Activated CD8-positive, alpha-beta memory T cell treated with anti-CD3 and anti-CD28 coated beads for 1 hour (primary cell): ENCODE measurements at places on chromosomes 13 and 19.

- DNase-seq, result no peak
Measured at GRCh38 chr19:5232798-5233505, 107.7 kb downstream of the PTPRS start.

DNA sequence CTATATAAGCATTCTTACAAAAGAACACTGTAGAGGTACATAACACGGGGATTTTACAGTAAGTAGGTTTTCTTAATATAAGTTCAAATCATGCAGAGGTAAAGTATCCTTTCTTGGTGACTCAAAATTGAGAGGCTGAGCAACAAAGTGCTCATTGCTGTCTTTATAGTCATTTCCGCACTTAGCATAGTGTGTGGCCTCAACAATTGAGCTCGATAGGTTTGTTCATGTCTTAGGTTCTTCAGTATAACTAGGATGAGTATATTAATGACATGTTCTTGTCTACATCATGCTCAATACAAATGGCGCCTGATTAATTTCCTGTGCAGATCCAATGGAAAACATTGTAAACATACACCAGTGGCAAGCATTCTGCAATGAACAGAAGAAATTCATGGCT is 1.4 kb downstream of the WDFY2 start:
- no peak for DNase-seq

DNA sequence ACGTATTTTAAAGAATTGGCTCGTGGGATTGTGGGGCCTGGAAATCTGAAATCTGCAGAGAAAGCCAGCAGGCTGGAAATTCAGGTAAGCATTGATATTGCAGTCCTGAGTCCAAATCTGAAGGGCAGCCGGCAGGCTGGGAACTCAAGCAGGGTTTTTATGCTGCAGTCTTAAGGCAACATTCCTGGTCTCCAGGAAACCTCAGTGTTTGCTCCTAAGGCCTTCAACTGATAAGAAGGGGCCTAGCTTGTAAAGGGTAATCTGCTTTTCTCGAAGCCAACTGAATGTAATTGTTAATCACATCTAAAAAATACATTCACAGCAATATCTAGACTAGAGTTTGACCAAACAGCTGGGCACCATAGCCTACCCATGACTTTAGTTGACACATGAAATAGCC is 154.4 kb downstream of the EFNB2 start:
- no peak for DNase-seq

- no peak for DNase-seq
Measured at GRCh38 chr19:52638601-52639000, 446 bp upstream of the ZNF83 start.

- no peak for DNase-seq
Measured at GRCh38 chr13:92821324-92821723, 405.3 kb upstream of the GPC6 start.

GRCh38 chr19:19405971-19406877 is 749 bp downstream of the GATAD2A start:
- peak; percentile 26 for DNase-seq

- no peak for DNase-seq
Measured at GRCh38 chr13:114298866-114299265, 15.4 kb upstream of the CHAMP1 start.

- DNase-seq, result no peak
Measured at GRCh38 chr19:29860492-29860891, 48.7 kb downstream of the CCNE1 start.

- no peak for DNase-seq
Measured at GRCh38 chr13:105441051-105441750, 1094.3 kb downstream of the EFNB2 start.

DNA sequence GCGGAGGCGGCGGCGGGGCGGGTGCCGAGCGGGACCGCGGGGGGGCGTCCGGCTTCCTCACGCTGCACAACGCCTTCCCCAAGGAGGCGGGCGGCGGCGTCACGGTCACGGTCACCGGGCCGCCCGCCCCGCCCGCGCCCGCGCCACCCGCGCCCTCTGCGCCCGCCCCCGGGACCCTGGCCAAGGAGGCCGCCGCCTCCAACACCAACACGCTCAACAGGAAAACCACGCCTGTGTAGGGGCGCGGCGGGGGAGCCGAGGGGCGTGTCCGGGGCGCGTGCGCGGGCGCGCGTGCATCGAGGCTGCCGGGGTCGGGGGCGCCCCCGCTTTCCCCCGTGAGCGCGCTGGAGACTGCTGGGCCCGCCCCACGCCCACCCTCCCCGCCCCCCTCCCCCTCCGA is 8.8 kb upstream of the CACNG6 start:
- no peak for DNase-seq

GRCh38 chr13:32316501-32316900 is 1.2 kb downstream of the BRCA2 start:
- DNase-seq, result no peak
